ENCODE measurements at places on chromosomes 7 and 10.

DNA sequence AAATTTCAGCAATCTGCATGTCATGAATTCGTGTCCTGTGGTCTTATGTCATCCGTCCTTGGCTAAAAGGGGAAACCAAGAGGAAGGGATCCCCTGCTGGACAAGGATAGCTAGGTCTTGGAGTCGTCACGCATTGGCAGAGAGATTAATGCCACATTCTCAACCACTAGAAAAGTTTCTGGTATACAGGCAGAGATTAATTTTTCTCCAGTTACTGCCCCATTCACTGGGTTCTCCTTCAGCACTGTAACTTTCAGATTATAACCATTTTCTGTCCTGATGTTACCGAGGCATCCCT lies 1060.6 kb upstream of the AUTS2 start:
- no peak for DNase-seq

DNA sequence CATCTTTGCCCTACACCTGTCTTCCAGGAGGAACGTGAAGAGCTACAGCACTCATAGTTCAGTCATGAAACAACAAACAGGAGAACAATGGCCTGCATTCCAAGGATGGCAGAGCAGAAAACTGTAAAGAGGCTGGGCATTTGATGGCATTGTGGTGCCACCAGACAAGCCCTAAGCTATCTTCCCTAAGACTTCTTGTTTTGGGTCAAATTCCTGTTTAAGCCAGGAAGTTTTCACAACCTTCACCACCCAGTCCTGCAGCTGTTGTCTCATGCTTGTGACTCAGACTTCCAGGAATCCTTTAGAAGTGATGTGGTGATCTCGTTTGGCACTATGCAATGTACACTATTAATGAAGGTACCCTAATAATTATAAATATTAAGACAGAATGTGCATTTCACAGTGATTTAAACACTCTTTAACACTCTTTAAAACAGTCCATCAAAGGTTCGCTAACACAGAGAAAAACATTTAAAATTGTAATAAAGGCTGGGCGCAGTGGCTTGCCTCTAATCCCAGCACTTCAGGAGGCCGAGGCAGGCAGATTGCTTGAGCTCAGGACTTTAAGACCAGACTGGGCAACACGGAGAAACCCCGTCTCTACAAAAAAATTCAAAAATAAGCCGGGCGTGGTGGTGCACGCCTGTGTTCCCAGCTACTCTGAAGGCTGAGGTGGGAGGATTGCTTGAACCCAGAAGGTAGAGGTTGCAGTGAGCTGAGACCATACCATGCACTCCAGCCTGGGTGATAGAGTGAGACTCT lies 2.7 kb upstream of the HERPUD2 start:
- DNase-seq, result no peak

GRCh38 chr10:126060261-126060931 lies 164.0 kb downstream of the FANK1 start:
- no peak for DNase-seq

- DNase-seq, result no peak
Measured at GRCh38 chr10:35598379-35598778, 6.8 kb upstream of the GJD4 start.

DNA sequence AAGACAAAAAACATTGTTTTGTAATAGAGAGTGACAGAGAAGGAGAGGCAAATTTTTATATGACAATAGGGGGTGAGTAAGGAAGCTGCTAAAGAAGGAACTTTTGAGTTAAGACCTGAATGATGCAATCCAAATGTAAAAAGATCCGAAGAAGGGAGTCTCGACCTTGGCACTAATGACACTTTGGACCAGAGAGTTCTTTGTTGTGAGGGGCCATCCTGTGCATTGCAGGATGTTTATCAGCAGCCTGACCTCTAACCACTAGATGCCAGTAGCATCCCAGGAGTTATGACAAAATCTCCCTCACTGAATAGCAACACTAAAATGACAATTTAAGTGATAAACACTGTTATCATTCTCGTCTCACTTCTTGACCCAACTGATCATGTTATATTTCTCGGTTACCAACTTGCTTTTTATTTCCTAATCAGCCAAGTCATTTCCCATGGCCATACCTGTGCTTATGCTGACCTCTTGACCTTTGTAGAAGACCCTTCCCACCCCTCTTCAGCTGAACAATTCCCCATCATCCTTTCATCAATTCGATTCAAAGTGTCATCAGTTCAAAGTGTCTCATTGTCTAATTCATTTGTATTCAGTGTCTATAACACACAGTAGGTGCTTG lies 30.0 kb downstream of the DGKI start:
- DNase-seq, result no peak
